ENCODE measurements at places on chromosomes 3 and 15. TPM values are rescaled to one million over a fixed set of nuclear protein-coding genes. Genes with fewer than 3 reads are reported as not detected.
A peak's percentile ranks its signal among the peaks of the same experiment; 100 is the strongest.

DNA sequence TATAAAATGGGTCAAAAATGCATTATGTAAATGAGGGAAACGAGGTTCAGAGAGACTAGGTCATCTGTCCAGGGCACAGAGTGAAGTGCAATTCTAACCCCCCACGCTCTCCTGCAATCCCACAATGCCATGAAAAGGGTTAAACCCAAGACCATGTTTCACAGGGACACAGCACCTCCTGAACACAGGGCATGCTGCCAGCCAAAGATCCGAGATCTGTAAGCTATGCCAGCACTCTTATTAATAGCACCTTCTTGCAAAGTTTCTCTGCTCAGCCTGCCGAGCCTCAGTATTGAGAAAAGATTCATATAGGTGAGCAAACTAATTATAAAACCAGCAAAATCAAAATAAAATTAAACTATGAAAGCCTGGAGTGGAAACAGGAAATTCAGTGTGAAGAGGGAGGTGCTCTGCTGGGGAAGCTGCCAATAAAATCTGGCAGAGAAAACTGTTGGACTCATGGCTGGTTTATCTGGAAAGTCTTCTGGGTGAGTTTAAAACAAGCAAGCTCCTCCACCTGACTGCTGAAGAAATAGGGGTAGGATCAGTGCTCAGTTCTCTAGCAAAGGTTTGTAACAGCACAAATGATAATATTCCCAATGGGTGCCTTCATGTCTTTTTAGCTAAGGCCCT is 50.3 kb downstream of the LRIG1 start:
- peak; percentile 49 for DNase-seq

The SLC41A3 gene
- 57.3 TPM for total RNA-seq

The RNU6-1 gene
- total RNA-seq: not detected

The SLC15A2 gene
- 0.37 TPM for total RNA-seq

The SERP1 gene
- total RNA-seq: 278 TPM

The C3orf52 gene
- total RNA-seq: 10.9 TPM

GRCh38 chr15:39801641-39802309 is 19.1 kb upstream of the FSIP1 start:
- DNase-seq: peak; percentile 18

The COL6A6 gene
- total RNA-seq: not detected

The TRH gene
- not detected for total RNA-seq

The CCRL2 gene
- 1.0 TPM for total RNA-seq

The XRN1 gene
- 28.3 TPM for total RNA-seq

The DUOXA1 gene
- not detected for total RNA-seq

DNA sequence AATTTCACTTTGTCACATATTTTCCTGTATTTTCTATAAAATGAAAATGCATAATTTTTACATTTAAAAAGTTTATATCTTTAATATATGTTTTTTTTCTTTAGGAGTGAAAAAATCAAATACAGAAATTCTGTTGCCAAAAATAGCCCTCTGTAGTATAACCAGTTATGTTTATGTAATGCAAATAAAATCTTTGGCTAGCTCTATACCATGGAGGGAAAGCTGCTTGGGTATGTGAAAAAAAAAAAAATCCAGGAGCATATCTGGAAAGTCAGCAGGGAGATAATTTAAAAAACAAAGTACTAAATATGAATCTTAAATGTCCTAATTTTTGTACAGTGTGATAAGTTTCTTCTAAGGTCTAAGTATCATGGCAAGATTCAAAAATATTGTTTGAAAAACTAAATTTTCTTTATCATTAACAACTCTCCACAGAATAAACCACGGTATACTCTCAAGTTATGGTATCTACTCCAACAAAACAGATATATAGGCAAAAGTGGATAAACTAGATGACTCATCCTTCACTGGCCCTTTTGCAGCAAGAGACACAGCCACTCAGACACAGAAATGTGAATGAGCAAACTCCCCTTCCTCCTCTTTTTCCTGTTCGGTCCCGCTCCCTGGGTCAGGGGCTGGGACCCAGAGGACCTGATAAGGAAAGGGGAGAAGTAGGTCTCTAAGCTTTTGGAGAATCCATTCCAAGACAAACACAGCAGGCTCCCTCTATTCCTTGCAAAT is 66.6 kb downstream of the PDZRN3 start:
- no peak for DNase-seq

DNA sequence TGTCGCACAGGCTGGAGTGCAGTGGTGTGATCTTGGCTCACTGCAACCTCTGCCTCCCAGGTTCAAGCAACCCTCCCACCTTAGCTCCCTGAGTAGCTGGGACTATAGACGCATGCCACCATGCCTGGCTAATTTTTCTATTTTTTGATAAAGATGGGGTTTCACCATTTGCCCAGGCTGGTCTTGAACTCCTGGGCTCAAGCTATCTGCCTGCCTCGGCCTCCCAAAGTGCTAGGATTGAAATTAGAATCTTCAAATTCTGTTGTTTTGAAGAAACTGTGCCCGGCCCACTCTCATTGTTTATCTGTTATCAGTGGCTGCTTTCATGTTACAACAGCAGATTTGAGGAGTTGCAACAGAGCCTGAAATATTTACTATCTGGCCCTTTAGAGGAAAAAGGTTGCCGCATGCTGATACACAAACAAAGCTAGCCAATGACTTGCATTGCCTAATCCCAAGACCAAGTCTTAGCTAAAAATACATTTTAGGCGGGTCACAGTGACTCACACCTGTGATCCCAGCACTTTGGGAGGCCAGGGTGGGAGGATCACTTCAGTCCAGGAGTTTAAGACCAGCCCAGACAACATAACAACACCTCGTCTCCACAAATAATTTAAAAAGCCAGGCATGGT is 43.2 kb upstream of the PPP4R2 start:
- no peak for DNase-seq

DNA sequence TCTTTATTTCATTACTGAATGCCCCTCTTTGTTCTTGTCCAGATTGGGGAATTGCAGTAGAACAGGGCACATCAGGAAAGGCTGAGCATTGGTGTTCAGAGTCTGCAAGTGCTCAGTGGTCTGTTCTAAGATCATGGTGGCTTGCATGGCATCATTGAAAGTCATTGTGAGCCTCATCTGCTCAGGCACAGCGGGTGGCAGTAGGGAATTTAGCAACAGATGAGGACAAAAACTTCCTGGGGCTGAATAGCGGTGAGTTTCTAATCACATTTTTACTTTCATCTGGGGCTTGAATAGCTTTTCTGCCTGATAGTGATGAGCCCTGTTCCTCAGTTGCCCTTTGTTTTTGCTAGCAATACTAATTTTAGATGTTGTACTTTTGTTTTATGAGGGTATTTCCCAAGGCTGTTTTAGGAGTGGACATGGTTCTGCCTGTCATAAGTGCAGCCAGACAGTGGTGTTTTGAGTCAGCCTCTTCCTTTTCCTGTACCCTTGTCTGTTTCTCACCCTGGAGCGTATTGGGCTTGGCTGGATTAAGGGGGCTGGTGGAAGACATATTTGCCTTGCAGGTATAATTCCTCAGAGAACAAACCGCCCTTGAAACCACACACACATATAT is 127.2 kb upstream of the IL12A start:
- DNase-seq: no peak

DNA sequence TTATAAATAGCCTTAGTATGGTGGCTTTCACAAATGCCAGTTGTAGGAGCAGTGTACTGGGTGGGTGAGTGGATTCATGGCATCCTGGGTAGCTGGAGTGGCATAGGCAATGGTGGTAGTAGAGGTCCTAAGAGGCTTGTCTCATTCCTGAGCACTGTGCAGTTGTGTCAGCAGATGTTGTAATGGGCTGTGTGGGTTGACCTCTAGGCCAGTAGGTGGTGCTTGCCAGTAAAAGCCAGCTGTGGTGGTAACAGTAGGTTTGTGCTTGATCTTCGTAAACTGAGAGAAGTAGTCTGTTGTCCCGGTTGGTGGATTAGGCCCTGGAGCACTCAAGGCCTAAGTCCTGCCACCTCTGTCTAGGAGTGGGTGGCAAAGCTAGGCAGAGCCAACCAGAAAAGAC is 149.7 kb upstream of the SUCLG2 start:
- no peak for DNase-seq

The PLCB2 gene
- not detected for total RNA-seq

DNA sequence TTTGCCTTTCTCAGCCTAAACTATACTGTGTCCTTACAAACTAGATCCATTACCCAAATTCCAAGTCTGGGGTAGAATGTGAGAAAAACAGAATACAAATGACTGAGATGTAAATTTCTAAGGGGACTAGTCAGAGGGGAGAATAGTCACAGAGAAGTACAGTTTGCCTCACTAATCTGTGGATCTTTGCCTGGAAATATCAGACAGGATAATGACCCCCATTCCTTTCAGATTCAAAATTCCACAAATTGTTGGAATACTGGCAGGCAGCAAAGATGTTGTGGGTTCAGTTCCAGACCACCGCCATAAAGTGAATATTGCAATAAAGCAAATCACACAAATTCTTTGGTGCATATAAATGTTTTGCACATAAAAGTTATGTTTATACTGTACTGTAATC is 762.8 kb upstream of the NR2F2 start:
- DNase-seq: no peak

DNA sequence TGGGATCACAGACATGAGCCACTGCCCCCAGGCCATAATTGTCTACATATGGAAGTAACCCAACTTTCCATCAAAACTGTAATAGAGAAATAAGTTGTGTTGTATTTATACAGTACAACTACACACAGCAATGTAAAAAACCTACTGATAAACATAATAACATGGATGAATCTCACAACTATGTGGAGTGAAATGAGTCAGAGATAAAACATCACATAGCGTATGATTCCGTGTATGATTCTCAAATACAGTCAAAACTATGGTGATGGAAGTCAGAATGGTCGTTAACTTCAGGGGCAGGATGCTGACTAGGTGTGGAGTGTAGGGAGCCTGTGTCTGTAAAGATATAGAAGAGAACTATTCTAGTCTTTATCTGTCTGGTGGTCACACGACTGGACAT is 332.7 kb upstream of the SLCO3A1 start:
- DNase-seq: peak; percentile 24

- DNase-seq: peak; percentile 52
Measured at GRCh38 chr15:84878504-84878903, 6.0 kb upstream of the SLC28A1 start.

The IL12A gene
- total RNA-seq: 0.25 TPM

GRCh38 chr3:87691109-87691508 is 367.7 kb downstream of the CGGBP1 start:
- peak; percentile 3 for DNase-seq

The KBTBD13 gene
- not detected for total RNA-seq

The SLC12A1 gene
- total RNA-seq: not detected

- no peak for DNase-seq
Measured at GRCh38 chr15:67047149-67047661, 18.2 kb upstream of the SMAD3 start.

GRCh38 chr3:121629601-121630000 is 31.1 kb downstream of the HCLS1 start:
- DNase-seq: no peak

DNA sequence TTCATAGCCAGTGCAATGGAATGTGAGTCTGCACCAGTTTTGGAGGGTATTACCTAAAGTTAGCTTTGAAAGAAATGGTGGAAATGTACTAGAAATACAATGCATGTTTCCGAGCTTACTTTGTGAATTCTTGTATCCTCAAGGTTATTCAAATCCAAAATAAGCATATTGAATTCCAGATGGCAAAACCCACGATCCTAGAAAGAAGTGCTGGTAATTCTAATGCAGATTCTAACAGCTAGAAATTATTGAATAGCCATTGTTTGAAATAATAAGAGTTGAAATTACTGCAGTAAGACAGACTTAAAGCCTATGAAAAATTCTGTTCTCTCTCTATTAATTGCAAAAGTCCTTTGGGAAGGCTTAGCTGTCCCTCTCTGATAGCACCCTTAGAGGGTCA is 258.4 kb downstream of the CHL1 start:
- DNase-seq: no peak

The GPR160 gene
- 3.4 TPM for total RNA-seq

The CYP1A2 gene
- not detected for total RNA-seq

The ZNF148 gene
- total RNA-seq: 24.5 TPM

Measured in M059J (cell line).